ENCODE measurements at places on chromosomes 1 and 21.

GRCh38 chr1:33895396-33895795 lies 31.5 kb downstream of the HMGB4 start:
- no peak for DNase-seq

- no peak for DNase-seq
Measured at GRCh38 chr1:55685560-55685959, 470.4 kb upstream of the USP24 start.

GRCh38 chr1:151611288-151611790 lies 511 bp upstream of the SNX27 start:
- no peak for DNase-seq

DNA sequence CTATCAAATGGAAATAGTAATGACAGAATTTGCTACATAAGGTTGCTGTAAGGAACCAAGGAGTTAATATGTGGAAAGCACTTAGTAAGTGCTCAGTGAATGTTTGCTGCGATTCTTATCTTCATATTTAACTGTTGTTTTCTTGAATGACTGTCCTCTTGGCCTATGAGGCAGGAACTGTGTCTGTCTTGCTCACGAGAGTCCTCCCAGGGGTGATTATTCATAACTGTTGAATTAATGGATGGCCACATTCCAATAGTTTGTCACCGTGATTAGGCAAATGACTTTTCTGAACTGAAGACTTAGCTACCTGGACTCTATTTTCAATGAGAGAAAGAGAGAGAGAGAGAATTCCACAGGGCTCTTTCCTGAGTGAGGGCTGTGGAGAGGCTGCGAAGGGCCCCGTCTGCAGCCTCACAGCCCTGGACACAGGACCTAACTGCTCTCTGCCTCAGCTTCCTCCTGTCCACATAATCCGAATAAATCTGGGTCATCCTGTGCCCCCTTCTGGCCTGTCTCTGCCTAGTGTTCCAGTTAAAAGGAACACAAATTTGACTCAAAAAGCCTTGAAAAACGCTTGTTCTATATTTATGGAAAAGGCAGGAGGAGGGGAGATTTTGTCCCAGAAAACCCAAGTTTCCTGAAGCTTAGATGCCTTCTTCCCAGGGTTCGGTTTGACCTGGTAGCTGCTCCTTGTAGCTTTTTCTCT lies 8.5 kb downstream of the EDN2 start:
- no peak for DNase-seq

DNA sequence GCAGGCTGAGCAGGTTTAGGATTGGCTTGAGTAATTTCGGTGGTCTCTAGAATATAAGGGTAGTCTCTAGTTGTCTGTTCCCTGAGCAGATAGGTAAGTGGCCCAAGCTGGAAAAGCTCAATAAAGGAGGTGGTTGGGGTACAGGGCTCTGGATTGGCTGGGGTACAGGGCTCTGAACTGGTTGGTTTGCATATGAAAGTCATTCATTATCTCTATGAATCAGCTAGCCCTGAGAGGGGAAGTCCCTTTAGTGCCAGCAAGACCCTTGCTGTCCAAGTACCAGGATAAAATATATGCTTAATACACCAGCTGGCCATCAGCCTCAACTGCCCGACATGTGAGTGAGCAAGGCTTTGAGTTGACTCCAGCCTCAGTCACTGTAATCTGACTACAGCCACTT lies 93.0 kb downstream of the ZBTB18 start:
- DNase-seq: no peak

- DNase-seq: no peak
Measured at GRCh38 chr1:185397183-185397582, 80.1 kb upstream of the IVNS1ABP start.

- no peak for DNase-seq
Measured at GRCh38 chr1:151158326-151158725, 1.9 kb downstream of the TNFAIP8L2 start.

- no peak for DNase-seq
Measured at GRCh38 chr1:154326546-154327465, 1.5 kb downstream of the ATP8B2 start.

DNA sequence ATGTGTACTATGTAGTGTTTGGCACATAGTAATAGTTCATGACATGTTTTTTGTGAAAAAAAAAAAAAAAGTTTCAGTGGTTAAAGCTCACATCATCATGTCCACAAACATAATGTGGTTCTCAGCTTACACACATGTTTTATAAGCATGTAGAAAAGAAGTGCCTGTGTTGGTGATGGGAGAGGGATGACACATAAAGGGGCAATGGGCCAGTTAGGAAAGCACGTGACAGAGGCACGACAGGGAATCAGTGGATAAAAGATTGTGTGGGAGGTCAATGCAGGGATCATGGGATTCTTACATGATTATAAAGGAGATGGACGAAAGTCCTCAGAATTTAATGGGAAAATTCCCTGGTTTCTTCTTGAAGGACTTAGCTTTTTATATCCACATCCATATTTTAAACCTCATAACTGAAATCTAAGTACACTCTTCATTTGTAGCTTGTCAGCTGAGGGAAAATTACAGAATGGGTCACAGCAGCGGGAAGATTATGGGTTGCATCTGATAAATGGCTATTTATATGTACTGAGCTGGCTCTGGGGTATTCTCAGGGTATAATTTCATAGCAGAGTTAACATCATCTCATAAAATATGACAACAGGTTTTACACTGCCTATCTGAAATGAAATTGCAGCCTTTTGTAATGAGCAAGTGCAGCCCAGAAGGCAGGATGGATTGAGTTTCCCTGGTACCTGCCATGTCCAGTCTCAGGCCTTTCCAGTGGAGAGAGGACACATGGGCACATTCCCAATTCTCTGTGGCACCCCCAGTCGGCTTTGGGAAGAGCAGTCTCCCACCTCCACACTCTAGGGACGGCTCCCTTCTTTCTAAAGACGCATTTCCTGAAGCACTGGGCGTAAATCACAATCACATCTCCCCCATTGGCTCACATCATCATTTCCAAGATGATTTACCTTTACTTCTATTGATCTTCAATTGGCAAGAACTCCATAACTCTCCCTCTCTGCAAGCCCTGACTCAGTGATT lies 42.3 kb upstream of the NHLH2 start:
- no peak for DNase-seq

- DNase-seq: no peak
Measured at GRCh38 chr1:221294242-221294641, 415.0 kb downstream of the HLX start.

- no peak for DNase-seq
Measured at GRCh38 chr21:35882791-35883240, 177.5 kb downstream of the SETD4 start.

GRCh38 chr1:235074523-235075047 lies 54.1 kb downstream of the TOMM20 start:
- peak; percentile 74 for DNase-seq

GRCh38 chr1:87335175-87335884 lies 6.7 kb downstream of the LMO4 start:
- peak; percentile 58 for DNase-seq

GRCh38 chr1:17236779-17237560 lies 11.9 kb upstream of the PADI3 start:
- peak; percentile 71 for DNase-seq

- no peak for DNase-seq
Measured at GRCh38 chr1:226542623-226543103, 5.9 kb upstream of the STUM start.

DNA sequence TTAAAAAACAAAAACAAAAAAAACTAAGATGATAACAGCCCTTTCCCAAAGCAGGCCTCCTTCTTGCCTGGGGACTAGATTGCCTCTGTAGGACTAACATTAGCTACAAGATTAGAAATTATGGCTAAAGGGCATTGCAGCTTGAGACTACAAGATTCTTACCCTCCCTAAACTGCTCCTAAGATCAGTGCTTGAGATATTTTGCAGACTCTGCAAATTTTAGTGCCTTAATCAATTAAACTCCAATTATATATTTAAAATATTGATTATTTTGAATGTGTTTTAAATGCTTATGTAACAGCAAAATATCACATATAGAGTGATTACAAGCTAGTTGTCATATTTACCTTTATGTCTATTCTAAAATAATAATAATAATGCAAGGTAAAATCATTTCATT lies 47.4 kb upstream of the SLC5A9 start:
- DNase-seq: no peak

DNA sequence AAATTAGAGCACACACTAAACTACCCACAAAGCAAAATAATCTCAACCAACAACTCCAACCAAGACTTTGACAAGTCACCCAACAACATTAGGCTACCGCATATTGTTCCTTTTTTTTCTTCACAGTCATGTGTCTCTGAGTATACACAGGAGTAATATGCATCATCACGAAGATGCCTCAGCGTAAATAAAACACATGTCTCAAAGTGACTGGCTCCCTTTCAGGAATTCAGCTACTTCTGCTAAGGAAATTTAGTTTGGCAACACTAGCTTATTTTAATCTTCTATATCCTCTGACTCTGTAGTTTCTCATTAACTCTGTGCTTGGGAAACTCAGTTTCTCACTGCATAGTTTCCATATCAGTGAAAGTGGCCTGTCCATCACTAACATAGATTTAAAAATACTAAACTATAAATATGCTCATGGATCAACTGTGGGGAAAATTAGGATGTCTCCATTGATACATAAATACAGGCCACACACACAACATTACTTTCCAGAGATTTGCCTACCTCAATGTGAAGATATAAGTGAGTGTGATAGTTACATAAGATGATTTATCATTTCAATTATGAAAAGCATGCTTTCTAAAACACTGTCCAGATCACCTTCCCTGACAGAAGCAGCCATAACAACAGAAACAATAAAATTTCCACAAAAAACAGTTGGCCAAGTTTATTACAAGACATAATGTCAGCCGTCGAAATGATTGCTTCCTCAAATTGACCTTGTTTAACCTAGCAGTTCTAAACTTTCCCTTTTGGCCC lies 113.2 kb downstream of the PTGER3 start:
- no peak for DNase-seq

DNA sequence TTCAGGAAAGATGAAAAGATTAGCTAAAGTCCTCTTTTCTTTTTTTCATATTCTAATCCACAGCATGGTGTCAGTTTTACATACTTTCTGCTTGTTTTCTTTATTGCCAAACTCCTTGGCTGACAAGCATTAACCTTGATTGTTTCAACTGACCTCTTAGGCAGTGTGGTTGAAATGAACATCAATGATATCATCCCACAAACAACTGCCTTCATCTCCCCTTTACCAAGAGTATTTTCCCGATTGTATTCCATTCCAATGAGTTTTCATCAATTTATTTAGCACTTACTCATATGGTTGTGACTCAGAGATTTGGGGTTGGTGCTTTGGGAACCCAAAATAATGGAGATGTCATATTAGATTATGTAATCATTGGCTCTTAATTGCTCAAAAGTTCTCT lies 71.8 kb downstream of the SPAG17 start:
- DNase-seq: no peak

GRCh38 chr1:219489636-219490035 lies 123.3 kb downstream of the ZC3H11B start:
- no peak for DNase-seq

DNA sequence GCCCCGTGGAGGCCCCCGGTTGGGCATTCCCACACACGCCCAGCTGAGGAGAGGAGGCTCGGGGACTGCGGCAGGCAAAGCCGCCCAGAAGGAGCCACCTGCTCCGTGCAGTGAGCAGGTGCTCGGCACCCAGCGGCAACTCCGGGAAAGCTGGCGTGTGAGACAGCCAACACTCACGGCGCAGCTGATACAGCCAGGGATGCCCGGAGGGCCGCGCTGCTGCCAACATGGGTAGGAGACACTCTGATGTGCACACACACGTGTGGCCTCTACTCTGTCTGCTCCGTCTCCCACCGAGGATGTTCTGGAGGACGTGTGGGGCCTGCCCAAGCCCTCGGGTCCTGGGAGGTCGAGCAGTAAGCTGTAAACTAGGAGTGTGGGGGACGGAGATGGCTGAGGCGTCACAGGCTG lies 12.9 kb downstream of the MORN1 start:
- DNase-seq: no peak

DNA sequence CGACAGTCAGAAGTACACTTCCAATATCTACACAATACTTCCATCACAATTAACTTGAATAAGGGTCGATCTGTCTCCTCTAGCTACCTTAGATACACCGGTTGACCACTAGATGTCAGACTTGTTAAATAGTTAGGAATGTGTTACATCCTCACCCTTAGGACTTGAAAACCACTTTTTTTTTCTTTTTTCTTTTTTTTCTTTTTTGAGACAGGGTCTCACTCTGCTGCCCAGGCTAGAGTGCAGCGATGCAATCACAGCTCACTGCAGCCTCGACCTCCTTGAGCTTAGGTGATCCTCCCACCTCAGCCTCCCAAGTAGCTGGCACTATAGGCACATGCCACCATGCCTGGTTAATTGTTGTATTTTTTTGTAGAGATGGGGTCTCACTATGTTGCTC lies 120.4 kb upstream of the GREM2 start:
- DNase-seq: no peak

GRCh38 chr1:55050283-55050682 lies 10.9 kb downstream of the PCSK9 start:
- DNase-seq: no peak

- DNase-seq: no peak
Measured at GRCh38 chr1:184870319-184870718, 104.0 kb downstream of the NIBAN1 start.

DNA sequence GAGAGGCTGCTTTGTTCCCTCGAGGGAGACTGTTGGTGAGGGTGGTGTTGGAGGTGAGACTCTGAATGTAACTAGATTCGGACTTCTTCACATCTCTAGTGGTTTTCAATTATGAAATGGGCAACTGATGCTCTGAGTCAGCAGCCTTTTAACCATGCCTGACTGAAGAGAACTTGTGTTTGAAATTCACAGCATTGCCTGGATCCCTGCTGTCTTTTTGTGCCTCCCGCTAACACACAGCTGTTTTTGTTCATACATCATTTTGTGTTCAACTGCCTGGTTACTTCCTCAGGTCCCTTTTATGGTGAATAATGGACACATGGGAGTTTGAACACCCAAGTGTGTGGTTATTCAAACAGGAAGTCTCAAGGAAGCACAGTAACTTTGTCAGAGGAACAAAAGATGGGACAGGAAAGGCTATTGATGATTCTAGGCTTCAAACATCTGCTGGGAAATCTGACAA lies 16.8 kb downstream of the LAMC1 start:
- DNase-seq: no peak

DNA sequence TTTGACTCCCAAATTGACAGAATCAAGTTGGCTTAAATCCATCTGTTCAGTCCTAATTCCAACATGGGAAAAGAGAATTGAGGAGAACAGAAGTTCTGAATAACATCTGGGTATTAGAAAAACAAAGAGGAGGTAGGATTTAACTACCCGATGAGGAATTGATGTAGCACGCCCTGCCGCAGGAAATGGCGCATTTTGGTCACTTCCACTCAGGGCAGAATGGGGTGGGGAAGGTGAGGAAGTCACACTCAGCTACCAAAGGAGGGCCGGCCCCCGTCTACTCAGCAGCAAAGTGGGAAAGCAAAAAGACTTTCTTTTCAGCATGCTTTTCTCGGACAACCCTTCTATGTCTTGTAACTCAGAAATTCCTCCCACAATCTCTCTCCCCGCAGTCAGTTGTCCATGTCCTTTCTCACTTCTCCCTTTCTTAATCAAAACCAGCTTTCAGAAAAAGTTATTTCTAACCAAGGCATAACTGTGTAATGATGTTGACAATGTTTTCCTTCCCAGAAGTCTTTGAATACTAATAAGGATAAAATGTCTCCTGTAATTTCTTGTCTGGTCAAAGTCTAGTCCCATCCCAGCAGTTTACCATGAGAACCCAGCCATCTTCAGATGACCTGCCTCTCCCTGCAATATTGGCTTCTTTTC lies 60.5 kb upstream of the SIPA1L2 start:
- DNase-seq: no peak

GRCh38 chr1:9852410-9853248 lies 28.9 kb upstream of the CLSTN1 start:
- no peak for DNase-seq
